Activated CD8-positive, alpha-beta memory T cell treated with anti-CD3 and anti-CD28 coated beads for 24 hours (primary cell): ENCODE measurements at places on chromosomes 11 and 22.

- no peak for DNase-seq
Measured at GRCh38 chr11:119872611-119873310, 143.8 kb upstream of the NECTIN1 start.

- no peak for DNase-seq
Measured at GRCh38 chr11:134524896-134525845, 113.1 kb upstream of the B3GAT1 start.

DNA sequence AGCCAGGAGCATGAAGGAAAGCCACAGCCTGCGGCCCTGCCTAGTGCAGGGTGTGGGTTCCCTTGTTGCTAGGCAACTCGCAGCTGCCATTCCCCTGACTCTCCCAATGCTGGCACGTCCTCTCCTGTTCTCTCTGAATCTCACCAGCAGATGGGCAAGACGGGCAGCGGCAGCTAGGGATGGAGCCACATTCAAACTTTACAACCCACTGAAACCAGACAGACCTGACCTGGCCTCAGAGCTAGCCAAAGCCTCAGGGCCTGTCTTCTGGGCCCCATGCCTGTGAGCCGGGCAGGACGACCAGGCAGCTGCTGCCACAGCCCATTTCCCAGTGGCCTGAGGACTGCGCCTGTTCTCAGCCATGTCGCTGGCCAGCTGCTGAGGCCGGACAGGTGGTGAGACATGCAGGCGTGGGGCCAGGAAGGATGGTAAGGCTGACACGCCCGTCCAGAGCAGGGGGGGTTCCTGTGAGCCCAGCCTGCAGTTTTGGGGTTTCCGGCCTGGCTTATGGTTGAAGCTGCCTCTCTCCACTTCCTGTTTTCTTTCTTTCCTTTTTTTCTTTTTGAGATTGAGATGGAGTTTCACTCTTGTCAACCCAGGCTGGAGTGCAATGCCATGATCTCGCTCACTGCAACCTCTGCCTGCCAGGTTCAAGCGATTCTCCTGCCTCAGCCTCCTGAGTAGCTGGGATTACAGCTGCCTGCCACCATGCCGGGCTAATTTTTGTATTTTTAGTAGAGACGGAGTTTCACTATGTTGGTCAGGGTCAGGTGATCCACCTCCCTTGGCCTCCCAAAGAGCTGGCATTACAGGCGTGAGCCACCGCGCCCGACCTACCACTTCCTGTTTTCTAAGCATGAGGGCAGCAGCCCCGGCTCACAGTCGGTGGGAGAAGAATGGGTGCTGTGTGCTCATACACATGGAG is 4.1 kb downstream of the SUN2 start:
- peak; percentile 85 for DNase-seq

- DNase-seq, result no peak
Measured at GRCh38 chr11:102850973-102851745, 7.8 kb upstream of the MMP3 start.

DNA sequence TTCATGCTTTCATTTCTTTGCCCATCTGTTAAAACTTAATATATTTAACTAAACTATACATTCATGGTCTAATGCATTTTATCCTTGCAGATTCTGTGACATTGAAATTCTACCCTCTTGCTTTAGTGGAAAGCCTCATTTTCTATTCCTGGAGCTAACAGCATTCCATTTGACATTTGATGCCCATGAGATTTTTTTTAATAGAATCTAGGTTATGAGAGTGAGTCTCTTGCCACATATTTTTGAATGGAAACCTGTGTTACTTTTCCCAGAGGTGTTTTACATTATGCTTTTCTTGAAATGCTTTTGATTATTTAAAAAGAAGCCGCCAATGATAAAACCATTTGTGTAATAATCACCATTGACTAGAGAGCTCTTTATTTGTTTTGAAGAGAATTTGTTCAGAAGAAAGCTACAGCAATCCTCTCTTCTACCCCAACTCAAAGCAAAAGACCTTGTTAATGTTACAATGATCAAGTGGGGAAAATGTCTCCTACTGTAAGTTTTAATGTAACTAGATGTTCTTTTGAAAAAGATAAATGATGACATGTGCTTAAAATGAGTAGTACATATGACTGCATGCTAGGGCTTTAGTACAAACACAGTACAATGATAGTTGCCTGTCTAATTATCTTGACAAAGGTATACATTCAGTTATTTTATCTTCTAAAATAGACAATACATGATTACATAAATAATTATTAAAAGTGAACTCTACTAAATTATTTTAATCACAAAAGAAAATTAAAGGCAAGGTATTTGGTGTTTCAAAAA is 67.3 kb downstream of the GAS2 start:
- no peak for DNase-seq

- DNase-seq, result no peak
Measured at GRCh38 chr22:35986088-35986487, 42.5 kb downstream of the RBFOX2 start.

- no peak for DNase-seq
Measured at GRCh38 chr11:116955949-116956348, 118.5 kb upstream of the APOA1 start.

- DNase-seq, result no peak
Measured at GRCh38 chr11:94450048-94450447, 43.6 kb downstream of the MRE11 start.

DNA sequence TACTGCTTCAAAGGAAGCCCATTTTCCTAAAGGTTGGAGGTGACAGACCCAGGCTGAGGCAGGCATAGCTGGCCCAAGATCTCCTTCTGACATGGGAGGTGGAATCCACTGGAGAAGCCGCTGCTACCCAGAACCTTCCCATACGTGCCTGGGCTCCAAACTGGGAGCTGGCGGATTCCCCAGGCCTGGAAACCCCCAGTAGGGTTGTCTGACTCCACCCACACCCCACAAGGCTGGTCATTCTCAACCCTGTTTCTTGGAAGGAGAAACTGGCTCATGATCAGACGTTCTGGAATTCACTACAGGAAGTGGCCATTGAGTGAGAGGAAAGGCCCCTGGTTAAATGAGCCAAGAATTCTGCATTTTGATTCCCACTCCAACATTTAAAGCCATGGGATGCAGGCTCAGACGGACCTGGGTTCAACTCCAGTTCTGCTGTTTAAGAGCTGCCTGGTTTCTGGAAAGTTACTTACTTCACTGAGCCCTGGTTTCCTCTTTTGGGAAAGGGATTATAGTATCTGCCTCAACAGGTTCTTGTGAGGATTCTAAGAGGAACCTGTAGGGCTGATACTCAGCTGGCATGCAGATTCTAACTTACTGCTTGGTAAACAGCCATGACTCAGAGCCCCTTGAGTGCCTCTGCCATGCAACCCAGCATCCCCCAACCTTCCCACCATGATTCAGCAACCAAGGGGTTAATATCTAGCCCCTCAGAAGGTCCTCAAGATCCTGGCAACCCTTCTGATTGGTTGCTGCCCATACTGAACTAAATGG is 19.4 kb upstream of the TSKU start:
- DNase-seq, result no peak

GRCh38 chr11:115298300-115299012 is 205.8 kb downstream of the CADM1 start:
- no peak for DNase-seq

DNA sequence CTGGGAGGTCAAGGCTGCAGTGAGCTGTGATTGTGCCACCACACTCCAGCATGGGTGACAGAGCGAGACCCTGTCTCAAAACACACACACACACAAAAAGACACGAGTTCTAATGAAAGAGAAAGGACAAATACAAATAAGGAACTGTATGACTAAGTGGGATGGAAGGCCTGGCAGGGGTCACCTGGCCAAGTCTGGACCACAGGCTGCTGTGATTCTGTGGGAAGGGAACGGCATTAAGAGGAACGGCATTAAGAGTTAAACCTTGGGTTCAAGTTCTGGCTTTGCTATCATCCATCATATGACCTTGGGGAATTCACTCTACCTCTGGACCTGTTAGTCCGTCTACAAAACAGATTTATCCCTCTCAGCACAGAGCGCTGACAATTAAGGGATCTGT is 47.7 kb downstream of the LRFN4 start:
- DNase-seq, result no peak

DNA sequence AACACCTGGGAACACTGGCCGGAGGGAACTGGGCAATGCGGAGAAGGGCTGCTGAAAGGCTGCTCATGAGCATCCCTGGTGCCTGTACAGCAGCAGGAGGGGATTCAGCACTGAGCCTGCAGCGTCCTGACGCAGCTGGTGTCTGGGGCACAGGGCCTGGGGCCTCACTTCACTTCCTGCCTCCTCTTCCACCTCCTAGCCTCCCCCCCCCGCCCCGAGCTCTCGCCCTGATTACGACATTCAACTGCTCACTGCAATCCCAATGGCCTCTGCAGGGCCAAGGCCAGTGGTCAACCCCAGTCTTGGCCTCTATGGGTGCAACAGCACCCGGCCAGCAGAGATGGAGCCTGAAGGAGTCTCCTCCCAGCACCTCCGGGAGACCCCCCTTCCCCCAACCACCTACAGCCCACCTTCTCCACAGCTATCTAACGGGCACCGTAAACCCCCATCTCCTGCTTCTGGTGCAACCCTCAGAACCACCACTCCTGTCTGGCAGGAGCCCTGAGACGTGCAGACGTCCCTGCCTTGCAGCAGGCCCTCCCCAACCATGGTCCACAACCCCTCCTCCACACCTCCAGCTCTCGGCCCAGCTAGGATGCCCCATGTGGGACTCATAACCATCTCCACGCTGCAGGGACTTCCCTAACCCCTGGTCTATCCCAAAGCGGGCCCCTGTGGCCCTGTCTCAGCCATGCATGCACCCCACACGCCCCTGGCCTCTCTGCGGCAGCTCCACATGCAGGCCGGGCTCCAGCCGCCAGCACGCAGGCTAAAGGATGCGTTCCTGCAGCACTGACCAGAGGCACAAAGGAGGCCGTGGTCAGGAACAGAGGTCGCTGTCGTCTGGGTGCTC is 38.2 kb downstream of the BRD1 start:
- DNase-seq, result no peak

- no peak for DNase-seq
Measured at GRCh38 chr11:125390946-125391345, 105.1 kb downstream of the FEZ1 start.

DNA sequence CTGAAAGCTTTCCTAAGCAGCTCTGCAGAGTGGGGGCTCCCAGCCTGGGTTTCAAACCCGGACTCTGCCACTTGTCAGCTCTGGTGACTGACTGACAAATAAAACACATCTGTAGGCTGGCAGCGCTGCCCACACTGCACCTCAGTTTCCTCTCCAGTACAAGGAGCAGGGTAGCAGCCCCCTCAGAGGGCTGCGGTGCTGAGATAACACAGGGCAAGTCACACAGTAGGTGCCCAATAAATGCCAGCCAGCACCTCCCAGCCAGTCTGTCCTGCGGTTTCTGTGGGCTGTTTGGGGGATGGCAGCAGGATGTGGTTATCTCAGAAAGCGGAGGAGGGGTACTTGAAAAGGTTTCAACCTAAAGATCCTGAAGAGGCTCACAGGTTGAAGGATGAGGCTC is 1.5 kb downstream of the SYT12 start:
- peak; percentile 77 for DNase-seq

DNA sequence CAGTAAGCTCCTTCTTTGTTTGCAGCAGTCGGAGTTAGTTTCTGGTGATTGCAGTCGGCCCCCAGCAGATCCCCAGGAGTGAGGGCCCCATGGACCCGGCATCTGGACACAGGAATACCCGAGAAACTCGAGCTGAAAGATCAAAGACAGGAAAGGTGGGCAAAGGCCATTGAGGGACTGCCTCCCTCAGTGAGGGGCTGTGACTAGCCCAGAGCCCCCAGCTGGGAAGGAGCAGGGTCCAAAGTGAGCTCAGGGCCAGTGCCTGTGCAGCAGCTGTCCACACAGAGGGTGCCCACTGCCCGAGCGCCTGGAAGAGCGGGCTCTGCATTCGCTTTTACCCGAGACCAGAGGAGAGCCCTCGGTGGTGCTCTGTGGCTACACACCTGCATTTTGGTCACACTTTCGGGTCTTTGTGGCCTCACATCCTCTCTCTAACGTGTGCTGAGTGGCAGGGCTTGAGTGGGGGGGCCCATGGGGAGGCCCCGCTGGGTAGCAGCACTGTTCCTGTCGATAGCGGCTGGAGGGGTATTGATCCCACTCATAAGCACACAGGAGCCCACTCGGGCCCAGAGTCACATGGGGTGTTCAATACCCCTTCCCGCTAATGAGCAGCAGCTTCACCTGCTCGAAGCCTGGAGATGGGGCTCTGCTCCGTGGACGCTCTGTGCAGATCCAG is 532.9 kb downstream of the TBC1D22A start:
- no peak for DNase-seq

DNA sequence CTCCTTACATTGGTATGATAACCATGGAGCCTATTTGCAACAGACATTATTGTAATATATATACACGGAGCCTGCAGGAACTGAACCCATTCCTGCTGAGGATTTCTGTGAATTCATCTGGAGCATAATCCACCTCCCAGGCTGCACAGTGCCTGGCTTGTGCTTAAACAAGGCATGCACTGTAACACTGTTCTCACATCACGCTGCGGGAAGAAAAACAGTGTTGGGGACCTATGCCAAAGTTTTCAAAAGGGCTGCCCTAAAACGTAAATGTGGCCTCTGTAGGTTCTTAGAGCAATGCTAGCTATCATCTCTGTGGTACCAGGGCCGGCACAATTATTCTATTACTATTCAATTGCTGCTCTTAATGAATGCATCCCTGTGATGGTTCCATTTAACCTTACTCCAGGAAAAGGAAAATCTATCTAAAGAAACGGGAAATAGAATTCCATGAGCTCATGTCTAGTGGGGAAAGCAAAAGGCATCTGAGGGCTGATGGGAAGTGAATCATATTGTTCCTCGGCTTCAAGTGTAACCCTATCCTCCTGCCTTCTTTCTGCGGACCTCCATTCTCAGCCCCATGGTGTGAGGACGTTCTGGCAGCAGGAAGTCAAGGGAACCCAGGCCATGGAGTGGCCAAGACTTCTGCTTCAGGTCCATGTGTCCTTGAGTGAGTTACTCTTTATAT is 525.5 kb downstream of the SOX6 start:
- DNase-seq, result no peak

DNA sequence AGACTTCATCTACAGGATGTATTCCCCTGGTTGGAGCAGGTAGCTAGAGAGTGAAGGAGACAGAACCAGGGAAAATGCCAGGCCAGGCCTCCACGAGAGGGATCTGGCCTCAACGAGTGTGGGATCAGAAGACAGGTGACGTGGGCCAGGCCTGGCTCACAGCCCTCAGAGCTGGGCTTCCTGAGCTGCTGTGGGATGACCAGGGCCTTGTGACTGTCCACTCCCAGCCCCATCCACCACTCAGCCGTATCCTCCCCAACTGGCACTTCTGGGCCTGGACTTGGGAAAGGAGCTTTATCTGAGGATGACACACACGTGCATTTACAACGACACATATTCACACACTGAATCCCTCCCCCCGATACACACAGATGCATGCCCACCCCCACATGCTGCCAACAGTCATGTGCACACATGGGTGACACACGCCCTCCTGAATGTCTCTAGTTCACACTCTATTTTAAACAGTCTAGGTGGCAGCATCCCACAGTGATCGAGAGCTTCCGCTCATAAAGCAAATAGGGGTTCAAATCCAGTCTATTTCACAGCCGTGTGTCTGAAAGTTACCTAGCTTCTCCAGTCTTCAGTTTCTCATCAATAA is 93.1 kb downstream of the TP53I11 start:
- no peak for DNase-seq

GRCh38 chr11:75813124-75813523 is 1.9 kb upstream of the UVRAG start:
- DNase-seq, result no peak
